SJCRH30 (cell line): ENCODE measurements at places on chromosomes 7 and 10. TPM values are rescaled to one million over a fixed set of nuclear protein-coding genes. Genes with fewer than 3 reads are reported as not detected.

Gene HMX3
- total RNA-seq, result 0.12 and 0.23 TPM in 2 replicates

Gene SEMA3A
- 16.8 and 19.4 TPM in 2 replicates for total RNA-seq

Gene CASP2
- total RNA-seq, result 36.6 and 39.1 TPM in 2 replicates

Gene LRRC17
- total RNA-seq, result 67.1 and 71.2 TPM in 2 replicates

Gene GIMAP4
- total RNA-seq, result not detected in 2 replicates

Gene GNAT3
- total RNA-seq, result not detected in 2 replicates

Gene ZNF511
- 23.9 and 28.5 TPM in 2 replicates for total RNA-seq
